ENCODE measurements at places on chromosomes 7 and 10.

DNA sequence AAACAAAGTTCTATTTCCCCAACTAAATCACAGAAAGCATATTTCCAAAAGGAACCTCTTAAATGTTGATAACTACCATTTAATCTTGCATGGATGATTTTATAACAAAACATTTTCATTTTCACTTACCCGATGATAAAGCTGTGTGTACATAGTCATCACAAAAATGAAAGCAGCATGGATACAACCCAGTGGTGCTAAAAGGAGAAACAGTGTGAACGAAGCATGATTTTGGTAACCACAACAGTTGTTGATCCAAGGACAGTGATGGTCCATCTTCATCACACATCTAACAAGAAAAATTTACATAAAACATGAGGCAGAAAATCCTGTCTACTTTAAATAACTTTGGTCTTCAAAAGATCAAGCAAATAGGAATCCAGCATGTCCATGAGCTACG is 4.7 kb downstream of the ZDHHC6 start:
- DNase-seq = no peak

GRCh38 chr10:92387289-92387940 is 96.4 kb downstream of the MARCHF5 start:
- no peak for DNase-seq

GRCh38 chr7:23246555-23246954 is at the start of gene GPNMB:
TSS of gene GPNMB (plus strand) at chr7:23246775. CDS start at chr7:23246858, 83 bp downstream.
- no peak for DNase-seq

DNA sequence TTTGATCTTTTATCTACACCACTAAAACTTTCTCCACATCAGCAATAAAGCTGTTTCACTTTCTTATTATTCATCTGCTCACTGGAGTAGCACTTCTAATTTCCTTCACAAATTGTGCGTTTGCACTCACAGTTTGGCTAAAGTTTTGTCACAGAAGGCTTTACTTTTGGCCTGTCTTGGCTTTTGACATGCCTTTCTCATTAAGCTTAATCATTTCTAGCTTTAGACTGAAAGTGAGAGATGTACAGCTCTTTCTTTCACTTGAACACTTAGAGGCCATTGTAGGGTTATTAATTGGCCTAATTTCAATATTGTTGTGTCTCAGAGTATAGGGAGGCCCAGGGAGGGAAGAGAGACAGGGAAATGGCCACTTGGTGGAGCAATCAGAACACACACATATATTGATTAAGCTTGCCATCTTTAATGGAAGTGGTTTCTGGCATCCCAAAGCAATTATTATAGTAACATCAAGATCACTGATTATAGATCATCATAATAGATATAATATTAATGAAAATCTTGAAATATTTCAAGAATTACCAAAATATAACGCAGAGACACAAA is 512.5 kb downstream of the ETV1 start:
- no peak for DNase-seq

DNA sequence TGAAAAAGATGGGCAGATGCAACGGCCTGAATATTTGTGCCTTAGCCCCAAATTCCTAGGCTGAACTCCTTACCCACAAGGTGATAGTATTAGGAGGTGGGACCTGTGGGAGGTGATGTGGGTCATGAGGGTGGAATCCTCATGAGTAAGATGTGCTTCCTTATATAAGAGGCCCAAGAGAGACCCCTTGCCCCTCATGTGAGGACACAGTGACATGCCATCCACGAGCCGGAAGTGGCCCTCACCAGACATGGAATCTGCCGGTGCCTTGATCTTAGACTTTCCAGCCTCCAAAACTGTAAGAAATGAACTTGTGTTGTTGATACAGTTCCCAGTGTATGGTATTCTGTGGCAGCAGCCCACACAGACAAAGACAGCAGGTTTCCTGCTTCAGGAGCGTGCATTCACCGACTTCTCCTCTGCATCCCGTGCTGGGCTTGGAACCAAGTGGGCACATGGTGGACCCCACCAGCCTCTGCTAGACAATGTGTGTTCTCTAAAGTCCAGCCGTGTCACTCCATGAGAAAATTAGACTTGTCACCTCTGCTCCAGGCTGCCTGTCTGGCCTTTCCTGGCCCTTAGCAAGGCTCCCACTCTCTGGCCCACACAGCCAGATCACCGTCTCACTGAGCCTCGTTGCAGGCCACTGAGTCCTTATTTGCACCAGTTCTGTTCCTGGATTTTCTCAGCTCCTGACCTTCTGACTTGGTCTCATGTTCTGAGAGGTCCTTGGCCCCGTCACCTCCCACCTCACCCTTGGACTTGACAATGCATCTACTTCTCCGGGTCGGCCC is 52.9 kb upstream of the CACUL1 start:
- DNase-seq = no peak

- no peak for DNase-seq
Measured at GRCh38 chr7:4108951-4109350, 573.1 kb upstream of the FOXK1 start.

DNA sequence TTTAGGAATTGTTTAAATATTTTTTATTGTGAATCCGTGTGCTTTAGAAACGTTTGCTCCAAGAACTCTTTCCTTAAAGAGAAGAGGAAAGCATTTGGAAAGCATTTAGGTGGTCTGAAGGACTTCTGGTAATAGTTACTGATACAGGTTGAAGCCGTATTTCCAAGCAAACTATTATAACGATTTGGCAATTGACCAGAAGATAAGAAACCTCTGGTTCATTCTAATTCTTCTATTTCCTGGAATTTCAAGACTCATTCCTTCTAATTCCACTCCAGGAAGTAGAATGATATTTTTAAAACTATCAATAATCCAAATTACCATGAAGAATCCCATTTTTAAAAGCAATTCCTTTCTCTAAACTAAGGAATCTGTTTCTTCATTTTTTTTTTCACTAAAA is 158.9 kb upstream of the AGR3 start:
- no peak for DNase-seq

GRCh38 chr10:24416248-24416647 is 207.3 kb downstream of the KIAA1217 start:
- no peak for DNase-seq

DNA sequence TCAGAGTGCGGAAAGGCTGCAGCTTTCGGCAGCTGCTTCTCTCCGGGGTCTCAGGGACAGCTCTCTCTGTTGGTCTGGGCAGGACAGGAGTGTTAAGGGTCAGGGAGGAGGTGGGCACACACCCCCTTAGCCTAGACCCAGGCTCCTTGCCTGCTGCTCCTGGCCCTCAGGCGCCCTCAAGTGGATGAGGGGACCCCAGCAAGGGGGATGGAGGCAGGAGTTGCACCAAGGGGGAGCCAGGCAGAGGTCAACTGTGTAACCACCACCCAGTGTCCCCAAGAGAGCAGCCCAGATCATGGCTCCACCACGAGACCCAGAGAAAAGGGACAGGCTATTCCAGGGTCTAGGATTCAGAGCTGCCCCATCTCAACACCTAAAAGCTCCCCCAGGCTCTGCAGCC is 26.9 kb downstream of the SPOCK2 start:
- no peak for DNase-seq

DNA sequence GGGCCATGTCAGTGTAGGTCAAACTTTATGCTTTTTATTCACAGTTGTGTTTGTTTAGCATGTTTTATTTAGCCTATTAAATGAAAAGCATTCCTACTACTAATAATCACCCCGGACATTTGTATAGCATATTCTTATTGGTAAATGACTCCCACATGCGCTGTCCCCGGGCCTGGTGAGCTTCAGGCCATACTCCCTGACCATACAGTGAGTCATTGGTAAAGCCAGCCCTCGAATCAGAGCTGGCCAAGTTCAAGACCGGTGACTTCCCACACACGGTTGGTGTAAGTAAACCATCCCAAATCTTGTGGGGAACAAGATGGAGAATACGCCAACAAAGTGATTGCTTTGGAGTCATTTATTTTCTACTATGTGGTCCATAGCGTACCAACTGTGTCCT is 238.7 kb upstream of the TCF7L2 start:
- DNase-seq = no peak

GRCh38 chr10:33556103-33556502 is 221.6 kb upstream of the NRP1 start:
- no peak for DNase-seq

DNA sequence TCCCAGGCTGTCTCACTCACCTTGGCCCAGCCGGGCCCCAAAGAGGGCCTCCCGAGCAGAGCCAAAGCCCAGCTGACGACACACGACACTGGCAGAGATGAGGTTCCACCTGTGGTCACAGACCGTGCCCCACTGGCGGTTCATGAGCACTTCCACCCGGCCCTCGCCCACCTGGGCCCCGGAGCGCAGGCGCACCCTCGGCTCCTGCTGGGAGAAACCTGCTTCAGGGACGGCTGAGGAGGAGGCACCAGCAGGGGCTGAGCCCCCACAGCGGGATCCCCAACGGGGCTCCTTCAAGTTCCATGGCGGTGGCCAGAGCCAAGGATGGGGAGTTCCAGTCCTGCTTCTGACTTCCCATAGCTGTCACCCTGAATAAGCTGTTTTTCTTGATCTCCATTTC is 10.0 kb downstream of the LOXL4 start:
- DNase-seq = no peak

DNA sequence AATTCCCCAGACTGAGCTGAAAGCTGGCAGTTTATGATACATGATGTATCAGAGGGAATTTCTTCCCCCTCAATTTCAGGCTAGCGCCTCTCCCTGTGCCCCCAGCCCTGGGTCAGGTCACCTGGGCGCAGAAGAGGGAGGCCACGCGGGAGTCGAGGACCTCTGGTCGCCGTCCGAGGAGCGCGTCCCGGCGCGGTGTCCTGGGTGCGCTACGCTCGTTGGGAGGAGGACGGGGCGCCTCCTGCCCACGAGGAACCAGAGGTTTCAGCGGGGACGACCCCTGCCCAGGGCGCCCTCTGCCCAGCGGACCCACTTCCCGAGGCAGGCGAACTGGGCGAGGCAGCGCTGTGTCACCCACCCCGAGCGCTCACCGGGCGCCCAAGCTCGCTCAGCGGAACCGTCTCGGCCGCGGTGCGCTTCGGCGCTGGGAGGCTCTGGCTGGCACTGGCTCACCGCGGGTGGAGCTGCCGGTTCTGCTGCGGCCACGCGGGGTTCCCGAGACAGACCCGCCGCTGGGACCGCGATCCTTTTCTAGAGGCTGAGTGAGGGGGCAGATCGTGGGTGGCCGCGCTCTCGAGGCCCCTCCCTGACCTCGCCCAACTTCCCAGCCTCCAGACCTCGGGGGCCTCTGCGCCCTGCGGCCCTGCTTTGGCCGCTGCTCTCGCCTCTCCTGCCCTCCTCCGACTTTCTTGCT is at the start of gene FAM237B:
Gene FAM237B, minus strand, starts transcription at position 504 of the 694 bp plus-strand sequence. CDS start 1,556 bp downstream, outside the sequence.
- DNase-seq = no peak

DNA sequence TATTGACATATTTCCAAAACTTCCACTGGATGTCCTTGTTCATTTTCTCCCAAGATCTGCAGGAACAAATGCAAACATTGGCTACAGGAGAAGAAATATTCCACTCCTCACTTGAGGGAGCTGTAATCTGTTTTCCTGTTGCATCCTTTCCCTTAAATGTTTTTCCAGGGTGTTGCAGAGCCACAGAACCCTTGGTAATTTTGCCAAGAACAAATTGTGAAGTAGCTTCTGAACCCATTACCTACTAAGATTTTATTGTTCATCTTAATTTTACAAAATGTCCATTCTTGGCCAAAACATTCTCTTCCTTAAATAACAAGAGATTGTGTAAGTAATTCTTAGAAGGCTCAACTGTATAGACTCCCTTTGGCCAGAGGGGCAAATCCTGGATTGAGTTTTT is 177.0 kb downstream of the GNAT3 start:
- no peak for DNase-seq

- no peak for DNase-seq
Measured at GRCh38 chr7:38548605-38549004, 82.6 kb downstream of the AMPH start.

GRCh38 chr7:83976302-83976701 is 218.3 kb downstream of the SEMA3A start:
- no peak for DNase-seq

DNA sequence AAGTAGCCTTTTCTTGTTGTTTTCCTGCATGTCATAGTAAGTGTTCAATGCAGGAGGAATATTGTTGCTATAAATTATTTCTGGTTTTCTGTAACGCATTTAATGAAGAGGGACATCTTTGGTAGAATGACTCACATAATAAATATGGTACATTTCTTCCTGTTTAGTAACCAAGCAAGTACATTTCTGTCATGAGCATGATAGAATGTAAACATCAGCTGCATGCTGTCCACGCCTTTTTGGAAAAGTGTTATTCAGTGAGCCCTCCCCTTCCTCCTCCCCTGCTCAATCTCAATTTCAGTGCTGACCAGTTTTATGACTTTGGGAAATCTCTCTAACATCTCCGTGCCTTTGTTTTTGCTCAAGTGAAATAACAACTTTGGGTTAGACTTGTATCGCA is 664.0 kb downstream of the XPNPEP1 start:
- no peak for DNase-seq

GRCh38 chr10:1233031-1233430 is 176.8 kb downstream of the WDR37 start:
- DNase-seq = no peak

- no peak for DNase-seq
Measured at GRCh38 chr7:22216309-22216708, 140.6 kb downstream of the RAPGEF5 start.

- peak; percentile 41 for DNase-seq
Measured at GRCh38 chr10:100670828-100671479, 74.4 kb upstream of the PAX2 start.

GRCh38 chr7:96953676-96954513 is 51.5 kb upstream of the DLX6 start:
- no peak for DNase-seq

GRCh38 chr10:97904576-97904975 is 54.9 kb downstream of the GOLGA7B start:
- no peak for DNase-seq

GRCh38 chr7:46933596-46933995 is 648.3 kb downstream of the TNS3 start:
- no peak for DNase-seq

- DNase-seq = no peak
Measured at GRCh38 chr7:105637755-105638154, 56.5 kb upstream of the EFCAB10 start.

GRCh38 chr10:96858038-96858705 is 26.1 kb downstream of the LCOR start:
- DNase-seq = no peak

- DNase-seq = no peak
Measured at GRCh38 chr10:95260397-95260881, 30.4 kb downstream of the PDLIM1 start.

DNA sequence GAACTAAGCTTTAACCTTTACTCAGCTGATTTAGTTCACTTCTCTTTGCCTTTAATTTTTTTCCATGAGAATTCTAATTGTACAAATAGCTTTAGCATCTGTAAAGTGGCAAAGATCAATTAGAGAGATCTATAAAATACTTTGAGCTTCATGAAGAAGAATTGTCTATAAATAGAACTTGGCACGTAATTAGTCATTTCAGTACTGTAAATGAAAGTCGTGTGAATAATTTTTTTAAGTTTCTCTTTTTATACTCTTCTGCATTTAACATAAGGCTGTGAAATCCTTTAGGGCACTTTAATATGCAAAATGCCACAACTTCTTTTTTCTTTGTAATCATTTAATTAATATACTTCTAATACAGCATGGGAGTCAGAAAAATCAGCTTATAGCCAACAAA is 177.8 kb downstream of the CSTF2T start:
- DNase-seq = no peak
